Bone marrow (tissue), 2 donors: ENCODE measurements at places on chromosomes 11 and 22.

DNA sequence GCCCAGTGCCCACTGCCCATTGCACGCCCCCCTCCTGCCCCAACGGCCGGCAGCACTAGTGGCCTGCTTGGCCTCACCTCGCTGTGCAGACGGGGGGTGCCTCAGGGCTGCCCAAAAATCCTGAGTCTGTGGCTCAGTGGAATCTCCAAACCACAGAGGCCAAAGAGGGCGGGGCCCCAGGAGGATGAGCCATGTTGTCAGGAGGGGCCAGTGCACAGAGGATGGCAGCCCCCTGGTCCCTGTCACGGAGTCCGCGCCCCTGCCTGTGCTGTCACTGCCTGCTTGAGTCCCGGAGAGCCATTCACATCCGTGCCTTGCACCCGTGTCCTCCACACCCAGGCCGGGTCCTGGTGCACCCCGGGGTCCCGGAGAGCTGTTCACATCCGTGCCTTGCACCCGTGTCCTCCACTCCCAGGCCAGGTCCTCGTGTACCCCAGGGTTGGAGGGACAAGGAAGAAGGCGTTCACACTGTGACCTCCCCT lies 36.4 kb upstream of the MUC5AC start:
- DNase-seq, result no peak

GRCh38 chr11:104009744-104010143 lies 26.7 kb upstream of the DDI1 start:
- no peak for DNase-seq

DNA sequence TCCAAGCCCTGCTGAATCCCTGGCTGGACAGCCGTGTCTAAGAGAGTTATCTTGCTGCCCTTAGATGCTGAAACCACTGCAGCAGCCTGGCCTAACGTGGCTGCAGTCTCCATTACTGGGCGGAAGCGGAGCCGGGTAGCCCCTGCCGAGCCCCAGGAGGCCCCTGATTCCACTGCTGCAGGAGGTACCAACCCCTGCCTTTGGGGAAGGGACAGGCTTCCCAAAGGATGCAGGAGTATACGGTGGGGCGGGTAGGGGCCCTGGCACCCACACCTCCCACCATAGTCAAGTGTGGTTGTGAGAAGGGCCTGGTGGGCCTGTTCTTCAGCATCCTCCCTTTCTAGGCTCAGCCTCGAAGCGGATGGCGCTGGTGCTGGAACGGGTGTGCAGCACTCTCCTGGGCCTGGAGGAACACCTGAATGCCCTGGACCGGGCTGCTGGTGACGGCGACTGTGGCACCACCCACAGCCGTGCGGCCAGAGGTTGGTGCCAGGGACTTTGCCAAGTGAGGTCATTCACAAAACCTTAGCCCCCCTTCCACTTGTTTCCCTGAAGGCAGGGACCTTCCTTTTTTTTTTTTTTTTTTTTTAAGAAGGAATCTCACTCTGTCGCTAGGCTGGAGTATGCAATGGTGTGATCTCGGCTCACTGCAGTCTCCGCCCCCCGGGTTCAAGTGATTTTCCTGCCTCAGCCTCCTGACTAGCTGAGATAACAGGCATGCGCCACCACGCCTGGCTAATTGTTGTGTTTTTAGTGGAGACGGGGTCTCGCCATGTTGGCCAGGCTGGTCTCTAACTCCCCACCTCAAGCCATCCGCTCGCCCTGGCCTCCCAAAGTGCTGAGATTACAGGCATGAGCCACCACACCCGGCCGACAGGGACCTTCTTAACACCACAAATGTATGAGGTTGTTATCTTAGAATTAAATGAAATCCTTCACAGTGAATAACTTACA lies 11.0 kb downstream of the TKFC start:
- DNase-seq, result no peak

- no peak for DNase-seq
Measured at GRCh38 chr11:43447151-43447550, 88.4 kb downstream of the TTC17 start.

- no peak for DNase-seq
Measured at GRCh38 chr22:41560095-41560471, 727 bp upstream of the CSDC2 start.

- no peak for DNase-seq
Measured at GRCh38 chr11:119727523-119728151, 1.4 kb downstream of the NECTIN1 start.

GRCh38 chr11:80532633-80533232 lies 1091.9 kb upstream of the TENM4 start:
- no peak for DNase-seq

DNA sequence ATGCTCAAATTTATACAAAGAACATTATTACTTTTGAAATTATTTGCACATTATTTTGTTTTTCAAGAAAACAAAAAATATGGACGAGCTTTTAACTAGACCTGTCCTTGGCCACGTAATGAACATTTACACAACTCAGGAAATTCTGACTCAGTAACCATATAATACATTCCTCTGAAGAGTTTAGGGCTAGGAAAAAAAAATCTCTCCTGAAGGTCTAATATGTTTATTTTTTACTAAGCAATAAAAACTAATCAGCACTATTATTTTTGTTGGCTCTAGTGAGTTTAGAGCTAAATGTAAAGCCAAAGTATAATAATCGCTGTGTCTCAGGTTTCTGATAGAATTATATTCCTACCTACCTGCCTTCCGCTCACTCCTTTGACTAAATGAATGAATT lies 187.5 kb downstream of the SWAP70 start:
- DNase-seq, result no peak

DNA sequence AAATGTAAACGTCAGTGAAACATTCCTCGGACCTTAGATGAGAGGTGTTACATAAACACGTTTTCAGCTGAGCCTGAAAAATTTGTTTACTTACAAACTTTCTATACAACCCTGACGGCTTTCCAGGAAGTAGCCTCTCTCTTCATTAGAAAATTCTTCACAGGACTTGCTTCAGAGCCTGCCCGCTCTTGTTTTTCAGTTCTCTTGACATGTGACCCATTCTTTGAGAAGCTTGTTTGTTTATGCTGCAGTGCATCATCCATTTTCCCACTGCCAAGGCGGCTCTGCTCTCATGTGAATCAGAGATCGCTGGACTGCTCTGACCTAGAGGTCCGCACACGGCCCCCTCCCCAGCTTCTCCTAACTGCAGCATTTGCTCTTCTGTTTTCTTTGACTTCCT lies 47.9 kb upstream of the ARHGAP42 start:
- no peak for DNase-seq

GRCh38 chr11:91104237-91104636 lies 881.4 kb upstream of the CHORDC1 start:
- DNase-seq, result no peak

GRCh38 chr11:2708151-2708581 lies 8.4 kb upstream of the KCNQ1OT1 start:
- no peak for DNase-seq

DNA sequence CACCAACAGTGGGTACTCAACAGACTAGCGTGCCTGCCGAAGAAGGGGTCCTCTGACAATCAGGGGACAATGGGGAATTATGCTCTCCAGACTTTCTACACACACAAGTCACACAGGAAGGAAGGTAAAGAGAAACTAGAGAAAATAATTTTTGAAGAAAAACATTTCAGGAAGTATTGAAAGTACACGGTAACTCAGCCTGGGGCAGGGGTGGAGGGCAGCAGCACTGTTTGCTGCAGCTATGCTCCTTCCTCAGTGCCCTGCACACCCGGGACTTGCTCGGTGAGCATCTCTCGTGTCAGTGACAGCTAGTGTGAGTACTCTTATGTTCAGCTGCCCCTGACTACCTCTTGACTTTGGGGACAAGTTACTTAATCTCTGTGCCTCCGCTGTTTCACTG lies 18.0 kb upstream of the APOA1 start:
- no peak for DNase-seq

DNA sequence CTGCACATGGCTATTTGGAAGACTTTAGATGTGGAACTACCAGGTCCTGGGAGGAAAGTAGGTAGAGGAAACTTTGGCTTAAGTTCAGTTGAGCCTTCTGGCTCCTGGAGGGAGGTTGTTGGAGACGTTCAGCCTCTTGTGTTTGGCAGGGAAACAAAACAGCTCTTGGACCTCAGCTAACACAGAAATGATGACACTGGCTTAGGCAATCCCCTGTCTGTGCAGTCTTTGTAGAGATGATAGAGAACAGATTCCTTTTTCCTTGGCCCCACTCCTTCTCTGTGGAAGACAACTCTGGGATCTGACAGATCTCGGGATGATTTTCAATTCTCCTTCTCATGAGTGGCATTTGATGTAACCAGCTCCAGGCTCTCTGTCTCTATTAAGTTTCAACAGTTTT lies 428.5 kb downstream of the TMEM135 start:
- no peak for DNase-seq

DNA sequence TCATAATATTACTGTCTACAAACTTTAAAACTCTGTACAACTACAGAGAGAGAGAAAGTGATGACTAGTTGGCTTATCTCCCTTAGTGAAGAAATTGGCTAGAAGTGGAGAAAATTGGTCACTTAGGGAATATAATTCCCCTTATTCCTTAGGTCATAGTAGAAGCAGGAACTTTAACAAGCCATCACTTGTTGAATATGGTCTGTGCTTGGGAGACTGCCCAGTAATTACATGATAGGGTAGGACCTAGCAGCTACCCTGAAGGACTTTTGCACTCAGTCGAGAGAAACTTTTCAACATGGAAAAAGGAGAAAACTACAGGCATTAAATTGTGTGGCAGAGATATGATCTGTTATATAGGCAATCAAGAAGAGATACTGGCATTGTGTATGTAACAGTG lies 576.5 kb upstream of the CCDC90B start:
- no peak for DNase-seq

DNA sequence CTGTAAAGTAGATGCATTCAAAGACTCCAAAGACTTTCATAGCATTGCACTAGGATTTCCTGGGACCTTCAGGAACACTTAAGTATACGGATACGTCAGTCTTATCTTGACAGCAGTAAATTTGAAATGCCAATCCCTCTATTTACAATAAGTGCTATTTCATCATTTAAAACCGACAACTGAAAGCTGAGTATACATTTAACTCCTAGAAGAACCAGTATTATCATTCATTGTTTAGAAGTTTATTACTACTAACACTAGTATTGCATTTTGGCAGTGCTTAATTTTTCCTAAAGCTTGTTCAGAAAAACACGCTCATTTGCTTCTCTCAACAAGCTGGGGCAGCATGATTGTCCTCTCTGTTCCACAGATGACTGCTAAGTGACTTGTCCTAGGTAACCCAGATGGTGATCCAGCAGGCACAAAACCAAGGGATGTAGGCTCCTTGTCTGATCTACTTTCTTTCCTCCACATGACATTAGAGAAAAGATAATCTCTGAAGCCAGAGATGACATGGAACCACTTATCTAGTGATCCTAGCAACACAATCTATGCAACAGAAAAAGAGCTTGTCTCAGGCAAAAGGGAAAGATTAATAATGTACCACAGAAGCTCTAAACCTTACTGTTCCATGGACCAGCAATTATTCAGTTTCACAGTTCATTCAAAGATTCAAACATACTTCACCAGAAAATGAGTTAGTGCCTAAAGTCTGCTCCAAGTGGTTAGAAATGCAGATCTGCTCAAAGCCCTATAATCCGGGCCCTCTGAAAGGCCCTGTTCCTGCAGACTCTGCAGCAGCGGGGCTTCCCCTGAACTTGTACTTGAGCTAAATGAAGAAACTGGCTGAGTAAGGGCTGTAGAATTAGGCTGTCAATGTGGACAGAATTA lies 5.2 kb downstream of the MAML2 start:
- peak; percentile 31 for DNase-seq

DNA sequence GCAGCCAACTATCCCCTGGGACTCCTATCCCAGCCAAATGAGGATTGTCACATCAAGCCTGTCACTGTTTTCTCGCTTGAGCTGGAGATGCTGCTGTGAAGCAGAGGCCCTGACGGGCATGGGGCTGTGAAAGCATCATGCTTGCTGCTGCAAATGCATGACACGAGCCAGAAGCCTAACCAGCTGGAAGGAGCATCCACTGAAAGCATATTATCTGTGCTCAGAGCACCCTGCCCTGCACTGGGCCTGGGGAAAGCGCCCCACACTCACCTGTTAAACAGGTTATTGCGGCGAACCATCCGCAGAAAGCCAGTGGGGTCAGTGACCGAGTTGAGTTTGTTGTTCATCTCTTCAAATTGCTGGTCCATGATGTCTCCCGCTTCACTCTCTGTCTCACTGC lies 110.9 kb upstream of the PITPNB start:
- no peak for DNase-seq

- no peak for DNase-seq
Measured at GRCh38 chr22:25183949-25184619, 15.6 kb upstream of the CRYBB3 start.

DNA sequence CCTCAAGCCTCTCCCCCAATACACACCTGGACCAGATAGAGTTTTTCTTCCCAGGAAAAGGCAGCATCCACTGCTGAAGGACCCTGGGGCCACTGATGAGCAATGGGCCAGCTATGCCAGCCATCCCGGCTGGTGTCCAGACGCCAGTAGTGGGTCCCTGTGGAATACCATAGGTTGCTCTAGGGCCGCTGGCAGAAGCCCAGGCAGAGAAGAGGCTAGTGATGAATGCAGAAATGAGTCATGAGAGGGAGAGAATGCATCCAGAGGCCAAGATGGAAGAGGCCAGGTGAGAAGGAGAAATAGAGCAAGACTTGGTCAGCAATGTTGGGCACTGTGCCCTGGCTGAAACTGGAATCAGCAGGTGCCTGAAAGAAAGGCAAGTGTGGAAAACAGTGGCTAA lies 8.9 kb downstream of the HPX start:
- no peak for DNase-seq

DNA sequence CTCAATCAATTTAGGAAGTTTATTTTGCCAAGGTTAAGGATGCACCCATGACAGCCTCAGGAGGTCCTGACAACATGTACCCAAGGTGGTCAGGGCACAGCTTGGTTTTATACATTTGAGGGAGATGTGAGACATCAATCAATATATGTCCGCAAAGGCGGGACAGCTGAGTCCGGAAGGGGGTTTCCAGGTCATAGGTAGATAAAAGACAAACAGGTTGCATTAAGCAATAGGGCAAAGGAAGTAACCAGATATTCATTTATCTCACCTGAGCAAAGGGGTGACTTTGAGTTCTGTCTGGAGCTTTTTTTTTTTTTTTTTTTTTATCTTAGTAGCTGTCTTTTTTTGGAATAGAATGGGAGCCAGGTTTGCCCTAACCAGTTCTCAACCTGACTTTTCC lies 2.0 kb upstream of the TRIM34 start:
- DNase-seq, result no peak
